ENCODE measurements at places on chromosomes 6 and 20. TPM values are rescaled to one million over a fixed set of nuclear protein-coding genes. Genes with fewer than 3 reads are reported as not detected.

Gene HMGN3
- 41.1 TPM for total RNA-seq

Gene MAPK13
- total RNA-seq: 10.2 TPM

Gene SLC22A1
- 1.1 TPM for total RNA-seq

Gene TREML1
- total RNA-seq: not detected

Gene CD24
- 1.1 TPM for total RNA-seq

All from bronchial smooth muscle cell (primary cell).